ENCODE measurements at places on chromosomes 12 and 14.
A peak's percentile ranks its signal among the peaks of the same experiment; 100 is the strongest.

GRCh38 chr12:28814246-28814645 is 334.8 kb upstream of the FAR2 start:
- DNase-seq: no peak

- no peak for DNase-seq
Measured at GRCh38 chr14:70648346-70648745, 6.6 kb downstream of the TTC9 start.

- DNase-seq: peak; percentile 88
Measured at GRCh38 chr14:23567186-23568020, at the start of gene AP1G2. Gene AP1G2, minus strand, starts transcription at chr14:23567791. Its CDS starts 477 bp downstream, at chr14:23567314.

DNA sequence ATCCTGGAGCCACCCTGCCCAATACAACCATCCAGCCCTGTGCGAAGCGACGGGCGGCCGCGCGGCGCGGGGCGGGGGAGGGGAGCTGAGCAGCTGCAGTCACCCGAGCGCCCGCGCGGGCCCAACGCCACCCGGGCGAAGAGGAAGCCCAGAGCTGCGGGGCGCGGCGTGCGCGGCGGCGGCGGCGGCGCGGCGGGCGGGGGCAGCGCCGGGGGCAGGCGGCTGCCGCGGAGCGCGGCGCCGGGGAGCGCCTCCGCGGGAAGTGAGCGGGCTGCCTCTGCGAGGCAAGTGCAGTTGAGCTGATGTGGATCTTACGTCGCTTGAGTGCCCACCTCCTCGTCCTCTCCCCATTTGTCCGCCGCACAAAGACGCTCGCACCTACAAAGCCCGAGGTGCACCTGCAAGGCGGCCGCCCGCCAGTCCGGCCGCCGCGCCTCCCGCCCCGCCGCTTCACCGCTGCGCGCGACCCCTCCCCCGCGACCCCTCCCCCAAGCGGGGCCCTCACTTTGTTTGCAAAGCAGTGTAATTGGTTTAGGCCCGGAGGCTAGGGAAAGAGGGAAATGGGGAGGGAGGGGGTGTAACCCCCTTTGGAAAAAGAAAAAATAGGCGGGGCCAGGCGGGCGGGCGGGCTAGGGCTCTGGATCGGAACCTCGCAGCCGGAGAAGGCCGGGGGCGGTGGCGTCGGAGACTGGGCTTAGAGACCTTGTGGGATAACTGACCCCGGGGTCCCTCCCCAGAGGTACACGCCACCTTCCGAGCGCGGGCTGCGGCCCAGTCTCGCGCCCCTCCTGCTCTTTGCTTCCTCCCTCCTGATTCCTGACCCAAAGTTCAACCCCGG is at the start of the genes FOXA1 and TTC6:
Gene FOXA1, minus strand, starts transcription at position 279 of the 838 bp plus-strand sequence. Its CDS starts 277 bp downstream, at position 2.
Gene TTC6, plus strand, starts transcription at position 659 of the 838 bp plus-strand sequence. CDS start 26,436 bp downstream, outside the sequence.
- DNase-seq: no peak

DNA sequence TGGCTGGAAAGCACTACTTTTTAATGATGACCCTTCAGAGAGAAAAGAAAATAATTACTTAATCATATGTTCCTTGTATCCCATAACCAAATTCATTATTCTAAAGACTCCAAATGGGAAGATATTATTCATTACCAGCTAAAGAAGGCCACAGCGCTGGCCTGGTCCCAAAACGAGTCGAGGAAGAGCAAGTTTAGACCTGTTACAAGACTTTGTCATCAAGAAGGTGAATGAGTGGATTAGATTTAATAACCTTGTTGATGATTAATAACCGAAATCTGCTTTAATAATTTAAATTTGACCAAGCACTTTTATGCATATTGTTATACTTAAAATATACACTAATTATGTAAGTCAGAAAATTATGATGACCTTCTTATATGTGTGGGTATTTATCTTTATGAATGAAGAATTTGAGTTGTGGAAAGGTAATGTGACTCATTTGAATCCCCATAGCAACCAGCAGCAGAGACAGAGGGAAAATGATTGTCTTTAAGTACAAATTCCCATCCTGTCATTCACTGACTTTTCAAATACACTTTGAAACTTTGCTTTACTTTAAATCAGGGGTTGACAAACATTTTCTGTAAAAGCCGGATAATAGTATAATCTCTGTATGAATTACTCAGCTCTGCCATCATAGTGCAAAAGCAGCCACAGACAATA is 200.3 kb upstream of the NPAS3 start:
- DNase-seq: no peak

DNA sequence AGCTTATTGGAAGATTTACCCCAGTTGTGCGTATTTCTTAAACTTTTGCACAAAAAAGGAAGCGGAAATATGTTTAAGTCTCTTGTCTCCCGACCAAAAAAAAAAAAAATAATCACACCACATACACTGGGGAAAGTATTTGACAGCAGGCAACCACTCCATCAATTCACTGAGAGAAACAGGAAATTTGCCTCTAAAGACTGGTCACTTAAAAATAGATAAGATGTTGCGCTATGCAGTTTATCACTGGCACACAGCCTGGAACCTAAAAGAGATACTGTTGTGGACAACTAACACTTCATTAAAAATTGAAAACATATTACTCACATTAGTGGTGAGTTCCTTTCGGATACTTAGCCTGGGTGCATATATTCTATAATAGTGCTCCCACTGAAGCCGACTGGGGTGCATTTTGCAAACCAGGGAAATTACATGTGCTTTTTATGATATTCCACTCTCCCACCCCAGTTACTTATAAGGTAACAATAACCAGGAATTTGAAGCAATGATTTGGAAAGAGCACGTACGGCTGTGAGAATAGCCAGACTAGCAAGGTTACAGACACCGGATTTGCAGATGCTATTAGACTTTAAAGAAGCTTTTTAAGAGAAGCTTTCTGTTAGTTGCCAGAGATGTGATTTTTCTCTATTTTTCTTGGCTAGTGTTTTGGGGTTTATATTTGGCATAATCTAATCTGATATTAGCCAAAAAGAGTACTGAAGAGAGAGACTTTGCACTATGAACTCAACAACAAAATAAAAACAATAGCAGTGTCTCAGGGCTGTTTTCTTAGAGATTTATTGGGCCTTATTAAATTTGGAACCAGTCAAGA is 311.5 kb downstream of the NOVA1 start:
- DNase-seq: no peak

GRCh38 chr12:94230357-94230905 is 82.1 kb downstream of the PLXNC1 start:
- no peak for DNase-seq

DNA sequence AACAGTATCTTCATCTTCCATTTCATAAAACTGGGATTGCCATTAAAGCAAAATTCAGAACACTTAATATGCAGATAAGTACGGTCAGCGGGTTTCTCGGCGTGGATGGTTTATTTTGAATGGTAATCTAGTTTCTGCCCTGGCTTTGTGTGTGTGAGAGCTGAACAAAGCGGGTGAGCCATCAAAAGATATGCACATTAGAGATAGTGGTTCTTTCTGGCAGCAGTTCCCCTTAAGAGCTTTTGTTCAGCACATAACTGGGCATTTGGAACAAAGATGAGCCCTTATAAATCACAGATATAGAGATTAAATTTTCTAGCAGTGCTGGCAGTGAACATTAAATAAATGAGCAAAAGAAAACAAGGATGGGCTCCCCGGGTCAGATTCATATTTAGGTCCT is 207.5 kb downstream of the CALM1 start:
- DNase-seq: no peak

DNA sequence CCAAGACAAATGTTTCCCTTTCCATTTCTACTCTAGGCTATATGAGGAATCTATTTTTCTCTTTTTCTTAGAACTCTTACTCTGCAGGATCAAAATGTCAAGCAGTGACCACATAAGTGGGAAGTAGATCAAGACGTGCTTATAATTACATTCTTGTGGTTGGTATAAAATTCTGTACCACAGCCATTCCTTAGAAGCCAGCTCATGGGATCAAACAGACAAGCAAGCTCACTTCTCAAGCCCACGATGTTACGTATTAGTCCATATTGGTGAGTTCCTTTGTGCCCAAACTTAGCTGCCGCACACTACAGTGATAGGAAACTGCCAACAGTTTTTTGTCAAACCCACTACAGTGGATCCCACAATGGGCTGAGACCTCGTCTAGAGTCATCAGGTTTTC is 53.4 kb downstream of the IFNG start:
- no peak for DNase-seq

DNA sequence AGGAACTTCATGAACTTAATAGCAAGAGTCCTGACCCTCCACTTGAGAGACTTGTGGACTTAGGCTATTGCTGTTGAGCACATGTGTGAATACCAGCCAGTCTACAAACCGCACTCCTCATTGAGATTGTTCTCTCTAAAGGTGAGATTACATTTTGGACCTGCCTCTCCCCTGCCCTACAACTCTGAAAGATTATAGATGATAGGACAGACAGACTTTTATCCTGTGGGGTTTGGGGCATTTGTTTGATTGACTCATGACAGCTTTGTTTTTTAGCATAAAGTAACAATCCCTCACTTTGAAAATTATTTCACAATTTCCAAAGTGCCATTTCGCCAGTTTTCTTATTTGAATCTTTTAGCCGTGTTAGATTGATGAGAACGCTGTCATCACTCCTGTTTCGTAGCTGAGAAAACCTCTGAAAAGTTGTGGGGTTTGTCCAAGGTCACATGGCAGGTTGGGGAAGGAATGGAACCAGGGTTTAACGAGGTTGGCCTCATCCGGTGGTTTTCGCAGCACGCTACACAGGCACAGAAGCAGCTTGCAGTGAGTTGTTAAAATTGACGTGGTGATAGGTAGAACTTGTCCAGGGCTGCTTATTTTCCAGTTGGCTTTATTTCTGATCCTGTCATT is 836 bp downstream of the EVL start:
- DNase-seq: peak; percentile 86

DNA sequence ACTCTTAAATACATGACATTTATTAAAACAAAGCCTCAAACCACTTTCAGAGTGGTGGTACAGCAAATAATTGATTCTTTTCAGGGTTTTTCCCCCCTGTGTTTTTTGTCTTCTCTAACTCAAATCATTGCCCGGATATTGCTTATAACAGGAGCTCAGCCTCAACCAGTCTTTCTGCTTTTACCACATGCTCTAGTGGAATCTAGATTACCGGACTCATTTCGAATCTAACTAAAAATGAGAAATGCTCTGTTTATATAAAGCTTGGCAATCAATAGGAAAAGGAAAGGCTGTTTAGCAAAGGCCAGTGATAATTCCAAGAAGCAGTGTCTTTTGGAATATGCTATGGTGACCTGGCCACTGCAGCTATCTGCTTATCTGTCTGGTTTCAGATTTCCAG is 161.5 kb downstream of the ETV6 start:
- no peak for DNase-seq

- DNase-seq: no peak
Measured at GRCh38 chr14:85987292-85987691, 457.3 kb downstream of the FLRT2 start.

GRCh38 chr12:105171691-105172436 is 64.1 kb downstream of the APPL2 start:
- DNase-seq: no peak

GRCh38 chr12:96140174-96140573 is 54.0 kb upstream of the ELK3 start:
- no peak for DNase-seq

GRCh38 chr12:57935331-57935730 is 6.0 kb upstream of the ATP23 start:
- DNase-seq: no peak

- no peak for DNase-seq
Measured at GRCh38 chr12:11905534-11905933, 165.2 kb upstream of the BCL2L14 start.

- DNase-seq: peak; percentile 48
Measured at GRCh38 chr14:55129428-55130195, 560 bp downstream of the LGALS3 start.

DNA sequence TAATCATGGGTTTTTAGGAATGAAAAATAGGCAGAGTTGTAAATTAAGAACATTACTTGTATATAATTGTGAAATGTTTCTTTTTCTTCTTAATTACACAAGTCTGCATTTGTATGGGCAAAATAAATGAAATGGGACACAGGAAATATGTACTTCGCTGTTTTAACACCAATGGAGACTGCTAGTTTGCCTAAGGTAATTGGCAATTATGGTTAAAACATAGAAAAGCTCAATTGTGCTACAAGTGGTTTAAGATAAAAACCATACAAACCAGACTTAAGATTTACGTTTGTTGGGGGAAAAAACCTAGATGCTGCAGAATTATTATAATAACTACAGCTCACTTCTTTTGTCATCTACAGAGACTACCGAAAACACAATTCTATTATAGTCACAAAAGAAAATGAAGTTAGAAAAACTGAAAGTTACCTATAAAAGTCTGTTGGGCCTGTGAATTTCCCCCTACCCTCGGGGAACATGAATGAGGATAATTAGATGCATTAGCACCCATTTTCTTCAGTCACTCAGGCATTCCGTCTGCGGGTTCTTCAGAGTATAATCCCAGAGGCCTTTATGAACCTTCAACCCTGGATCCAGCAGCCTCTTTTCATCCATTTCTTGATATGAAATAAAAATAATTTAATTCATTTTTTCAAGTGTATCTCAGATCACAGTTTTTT is 37.2 kb downstream of the BTBD7 start:
- DNase-seq: no peak

DNA sequence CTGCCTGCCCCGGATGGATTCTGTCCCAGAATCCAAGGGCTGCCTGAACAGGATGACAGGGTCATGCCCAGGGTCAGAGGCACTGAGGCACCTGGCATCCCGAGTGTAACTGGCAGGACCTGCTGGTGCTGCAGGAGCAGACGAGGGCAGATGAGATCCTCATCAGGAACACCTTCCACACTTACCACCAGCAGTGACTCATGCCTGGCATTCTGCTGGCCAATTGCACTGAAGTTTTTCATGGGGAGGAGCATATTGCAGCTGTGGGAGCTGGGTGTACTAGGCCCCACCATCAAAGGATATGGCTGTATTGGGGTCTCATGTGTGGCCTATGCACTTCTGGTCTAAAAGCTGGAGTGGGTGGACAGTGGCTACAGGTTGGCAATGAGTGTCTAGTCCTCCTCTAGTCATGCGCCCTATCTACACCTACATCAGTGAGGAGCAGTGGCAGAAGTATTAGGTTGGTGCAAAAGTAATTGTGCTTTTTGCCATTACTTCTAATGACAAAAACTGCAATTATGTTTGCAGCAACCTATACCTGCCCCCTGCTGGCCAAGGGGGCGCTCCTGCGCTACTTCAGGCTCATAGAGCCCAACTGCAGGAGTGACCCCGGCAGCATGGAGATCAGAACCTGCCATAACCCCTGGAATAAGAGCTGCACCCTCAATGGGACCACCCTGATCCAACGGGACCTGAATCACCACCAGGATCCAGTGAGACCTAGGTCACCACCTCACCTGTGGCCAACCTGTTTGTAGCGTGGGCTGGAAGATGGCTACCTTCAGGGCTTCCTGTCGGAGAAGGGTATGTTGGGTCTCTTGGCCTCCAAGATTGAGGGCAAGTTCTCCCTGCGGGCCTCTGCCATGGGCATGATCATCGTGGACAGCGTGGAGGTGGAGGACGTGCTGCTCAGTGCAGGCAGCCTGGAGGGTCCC is 8.0 kb upstream of the C12orf42 start:
- DNase-seq: peak; percentile 18

Data from T-helper 2 cell treated with Interferon-gamma antibody and Interleukin-4, amounts not matched to agents 5 μg/mL and 100 μg/mL, for 36 hours (primary cell).